ENCODE measurements at places on chromosomes 7 and 10.

GRCh38 chr7:73570977-73571376, 7.4 kb downstream of the TBL2 start:
- DNase-seq = no peak

- no peak for DNase-seq
Measured at GRCh38 chr10:74836877-74837276, 10.5 kb downstream of the KAT6B start.

DNA sequence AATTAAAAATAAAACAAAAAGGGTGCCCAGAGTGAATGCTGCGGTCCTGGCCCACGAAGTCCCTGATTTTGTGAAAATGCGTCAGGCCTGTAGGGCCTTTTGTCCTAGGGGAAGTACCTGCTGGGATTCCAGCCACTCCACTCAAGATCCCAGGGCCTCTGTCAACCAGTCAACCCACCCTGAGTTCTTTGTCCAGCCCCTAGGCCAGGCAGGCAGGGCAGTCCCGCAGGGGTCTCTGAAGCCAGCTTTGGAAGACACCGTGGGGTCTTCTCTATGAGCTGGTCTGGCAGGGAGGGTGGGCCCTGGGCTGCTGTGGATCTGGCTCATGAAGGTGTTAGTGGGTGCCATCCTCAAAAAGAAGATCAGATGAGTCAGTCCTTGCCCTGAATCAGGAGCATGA, 452.5 kb upstream of the MKI67 start:
- no peak for DNase-seq

DNA sequence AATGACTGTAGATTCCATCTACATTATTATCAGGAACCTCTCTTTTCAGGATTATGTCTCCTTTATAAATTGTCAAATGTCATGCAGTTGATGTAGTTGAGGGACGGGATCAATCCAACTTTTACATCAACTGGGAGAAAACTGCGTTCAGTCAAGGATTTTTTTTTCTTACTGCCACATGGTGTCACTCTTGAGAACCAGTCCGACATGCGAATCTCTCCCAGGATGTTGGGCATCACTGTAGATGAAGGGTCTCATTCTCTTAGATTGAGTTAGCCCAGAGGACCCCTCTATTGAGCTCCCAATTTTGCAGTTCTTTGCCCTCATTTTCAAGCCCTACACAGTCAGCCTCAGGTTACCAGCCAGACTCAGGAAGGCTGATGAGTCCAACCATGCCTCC, 120.3 kb upstream of the PTPRZ1 start:
- DNase-seq = peak; percentile 6

- DNase-seq = no peak
Measured at GRCh38 chr7:100118388-100119071, 628 bp downstream of the TAF6 start.

DNA sequence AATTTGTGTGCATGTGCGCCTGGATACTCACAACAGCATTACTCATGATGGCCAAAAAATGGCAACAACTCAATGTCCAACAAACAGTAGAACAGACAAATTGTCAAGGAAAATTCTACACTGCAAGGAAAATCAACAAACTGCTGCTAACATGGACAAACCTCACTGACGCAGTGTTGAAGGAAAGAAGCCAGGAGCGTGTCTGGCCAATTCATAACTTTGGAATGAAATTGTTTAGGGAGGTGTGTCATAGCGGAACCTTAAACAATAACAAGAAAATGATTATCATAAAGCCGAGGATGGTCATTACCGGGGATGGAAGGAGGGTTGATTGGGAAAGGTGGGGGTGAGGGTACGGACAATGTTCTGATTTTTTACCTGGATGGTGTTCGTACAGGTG, 29.1 kb downstream of the ALOX5 start:
- no peak for DNase-seq

DNA sequence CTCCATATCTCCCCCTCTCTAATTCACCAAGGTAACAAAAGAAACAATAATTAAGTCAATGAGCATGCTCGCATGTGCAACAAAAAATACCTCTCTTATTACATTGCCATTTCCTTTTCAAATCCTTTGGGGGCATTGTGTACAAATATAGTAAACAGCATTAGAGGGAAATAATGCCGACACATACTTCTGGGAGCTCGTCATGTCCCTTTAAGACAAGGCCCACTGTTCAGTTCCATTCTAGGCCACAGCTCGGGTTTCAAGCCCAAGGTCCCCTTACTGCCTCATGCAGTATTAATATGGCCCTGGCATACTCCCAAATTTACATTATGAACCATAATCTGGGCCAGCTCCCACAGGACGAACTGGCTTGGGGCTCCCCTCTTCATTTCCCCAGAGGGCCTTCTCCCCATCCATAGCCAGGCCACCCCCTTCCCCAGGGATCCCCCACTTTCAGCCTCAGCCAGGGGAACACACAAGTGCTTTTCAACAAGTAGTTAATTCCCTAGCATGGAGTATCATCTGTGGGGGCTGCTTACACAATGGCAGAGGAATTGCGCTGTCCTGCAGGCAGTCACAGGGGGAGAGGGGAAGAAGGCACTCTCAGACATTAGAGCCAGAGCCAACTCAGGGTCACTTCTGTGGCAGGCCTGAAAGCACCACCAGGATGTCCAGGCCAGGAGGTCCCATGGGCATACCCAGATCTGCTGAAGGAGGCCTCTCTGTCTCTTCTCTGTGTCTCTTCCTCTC, 110.6 kb downstream of the KCNMA1 start:
- peak; percentile 43 for DNase-seq

DNA sequence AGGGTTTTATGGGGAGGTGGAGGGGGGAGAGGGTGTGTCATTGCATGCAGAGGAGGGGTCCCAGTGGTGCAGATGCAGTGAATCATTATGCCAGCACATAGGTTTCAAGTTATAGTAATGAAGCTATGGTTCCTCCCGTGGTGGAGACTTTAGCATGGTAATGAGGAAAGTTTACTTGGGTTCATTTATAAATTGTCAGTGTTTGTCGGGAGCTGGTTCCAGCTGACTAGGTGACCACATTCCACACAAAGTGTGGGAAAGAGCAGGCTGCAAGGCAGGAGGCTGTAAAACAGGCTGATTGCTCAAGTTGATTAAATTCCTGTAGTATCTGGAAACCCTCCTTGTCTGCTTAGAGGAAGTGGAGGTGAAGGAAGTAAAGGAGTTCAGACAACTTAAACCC, 78.9 kb downstream of the SRI start:
- DNase-seq = no peak

DNA sequence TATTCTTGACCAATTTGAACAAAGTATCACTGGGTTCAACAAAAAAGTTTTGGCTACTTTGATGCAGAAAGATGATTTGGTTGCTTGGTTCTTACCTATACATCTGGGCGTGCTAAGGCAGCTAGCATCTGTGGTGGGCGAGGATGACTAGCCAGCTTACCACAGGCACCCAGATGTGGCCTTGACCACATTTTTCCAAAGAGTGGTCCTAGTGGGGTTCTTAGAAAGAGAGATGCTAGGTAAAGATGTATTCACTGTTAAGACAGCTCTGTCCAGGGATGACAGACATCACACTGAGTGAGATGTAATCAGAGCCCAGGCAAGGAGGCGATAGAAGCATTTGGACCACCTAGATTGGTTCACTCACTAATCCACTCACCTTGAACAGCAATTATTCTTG, 785 bp downstream of the DNTT start:
- no peak for DNase-seq

DNA sequence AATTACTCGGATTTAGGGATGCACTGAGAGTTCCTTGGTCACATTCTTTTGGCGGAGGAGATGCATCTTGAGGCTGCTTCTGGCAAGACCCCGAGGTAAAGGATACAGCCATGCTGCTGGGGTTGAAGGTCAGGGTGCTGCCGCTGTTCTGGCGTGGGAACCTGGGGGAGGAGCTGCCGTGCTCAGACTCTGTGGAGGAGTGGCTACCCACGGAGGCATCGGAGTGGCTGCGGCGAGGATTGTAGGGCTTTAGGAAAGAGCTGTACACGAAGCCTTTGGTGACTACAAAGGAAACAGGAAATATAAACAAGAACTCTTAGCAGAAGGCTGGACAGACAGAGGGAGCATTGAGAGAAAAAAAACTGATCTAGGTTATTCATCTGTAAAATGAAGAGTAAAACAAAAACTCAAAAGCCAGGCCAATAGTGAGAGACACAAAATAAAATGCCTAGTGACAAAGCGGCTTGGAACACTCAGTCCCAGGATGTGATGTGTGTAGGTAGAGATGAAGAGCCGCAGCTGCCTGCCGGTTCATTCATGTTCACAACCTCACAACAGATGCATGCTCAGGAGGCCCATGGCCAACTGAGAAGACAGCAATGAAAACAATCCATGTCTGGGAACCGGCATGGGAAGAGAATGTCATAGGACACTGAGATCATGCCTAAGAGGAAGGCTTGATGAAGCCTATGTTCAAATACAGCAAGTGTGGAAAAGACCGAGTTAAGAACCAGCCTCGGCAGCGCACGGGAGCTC, 97.8 kb downstream of the ABCC2 start:
- DNase-seq = no peak

- no peak for DNase-seq
Measured at GRCh38 chr7:38189231-38189938, 11.3 kb downstream of the STARD3NL start.

GRCh38 chr10:102310361-102311024, 65.2 kb downstream of the GBF1 start:
- DNase-seq = no peak

Measured in NCI-H1105 treated with DMSO at 0.1 percent for 48 hours (cell line).